Ovary (tissue), 10 donors: ENCODE measurements at places on chromosomes 7 and 10.

- DNase-seq = peak; percentile 38
Observed at GRCh38 chr10:76626386-76626785, 1011.2 kb downstream of the KCNMA1 start.

GRCh38 chr7:12052211-12052610, 158.9 kb upstream of the TMEM106B start:
- DNase-seq = no peak

DNA sequence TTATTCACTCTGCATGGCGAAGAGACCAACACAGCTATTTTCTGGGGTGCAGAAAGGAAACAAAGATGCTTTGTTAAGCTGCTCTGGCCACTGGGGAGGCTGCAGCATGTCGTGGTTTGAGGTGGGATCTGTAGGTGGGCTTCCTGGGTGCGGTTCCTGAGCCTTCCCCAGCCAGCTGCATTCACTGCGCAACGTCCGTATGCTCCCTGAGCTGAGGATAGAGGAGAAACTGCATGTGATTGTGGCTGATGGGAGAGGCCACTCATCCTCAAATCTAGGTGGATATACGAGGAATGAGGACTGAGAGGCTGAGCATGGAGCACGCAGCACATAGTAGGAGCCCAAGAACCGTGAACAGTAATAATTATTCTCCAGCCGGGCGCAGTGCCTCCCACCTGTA, 9.9 kb upstream of the DNAAF5 start:
- DNase-seq = no peak

DNA sequence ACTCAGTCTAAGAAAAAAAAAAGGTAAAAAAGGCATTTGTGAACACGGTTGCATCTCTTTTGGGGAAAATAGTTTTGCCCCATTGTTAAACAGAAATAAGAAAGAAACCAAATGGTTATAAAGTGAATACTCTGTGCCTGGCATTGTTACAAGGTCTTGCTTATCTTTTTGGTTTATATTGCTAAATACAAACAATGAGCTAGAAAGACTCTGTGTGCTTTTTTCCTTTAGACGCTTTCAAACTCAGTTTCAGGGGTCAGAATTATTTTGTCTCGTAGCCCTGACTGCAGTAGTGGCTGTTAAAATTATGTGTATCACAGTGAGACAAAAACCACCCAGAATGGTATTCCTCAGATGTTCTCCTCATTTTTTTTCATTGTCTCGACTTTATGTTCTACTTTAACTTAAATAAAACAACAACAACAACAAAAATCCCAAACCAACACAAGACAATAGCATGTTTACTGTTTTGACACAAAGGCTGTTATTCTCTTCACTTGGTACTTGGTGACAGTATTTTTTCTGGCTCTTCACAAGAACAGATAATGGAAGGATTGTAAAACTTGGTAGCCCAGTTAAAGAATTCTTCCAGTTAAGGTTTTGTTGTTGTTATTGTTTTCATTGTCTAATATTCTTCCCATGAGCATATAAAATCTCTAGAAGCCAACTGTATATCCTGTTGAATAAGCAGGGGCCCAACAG, 190.1 kb downstream of the PLXDC2 start:
- no peak for DNase-seq

- DNase-seq = peak; percentile 58
Observed at GRCh38 chr10:78211561-78212051, 177.9 kb downstream of the RPS24 start.

- DNase-seq = peak; percentile 18
Observed at GRCh38 chr7:30845426-30846135, 66.1 kb upstream of the AQP1 start.

- DNase-seq = no peak
Observed at GRCh38 chr10:34624323-34625153, 190.6 kb downstream of the PARD3 start.

- DNase-seq = no peak
Observed at GRCh38 chr7:12889391-12889790, 202.0 kb downstream of the ARL4A start.

- no peak for DNase-seq
Observed at GRCh38 chr7:139117599-139118233, 8.2 kb upstream of the ZC3HAV1 start.

DNA sequence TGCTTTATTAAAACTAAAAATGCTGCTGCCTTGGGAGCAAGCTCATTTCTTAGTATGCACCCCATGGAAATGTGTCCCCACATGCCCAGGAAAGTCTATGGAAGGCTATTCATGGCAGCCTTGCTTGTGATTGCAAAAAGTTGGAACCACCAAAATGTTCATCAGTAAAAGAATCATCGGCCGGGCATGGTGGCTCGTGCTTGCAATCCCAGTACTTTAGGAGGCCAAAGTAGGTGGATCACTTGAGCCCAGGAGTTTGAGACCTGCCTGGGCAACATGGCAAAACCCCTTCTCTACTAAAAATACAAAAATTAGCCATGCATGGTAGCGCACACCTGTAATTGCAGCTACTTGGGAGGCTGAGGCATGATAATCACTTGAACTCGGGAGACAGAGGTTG, 79.8 kb downstream of the ARHGAP22 start:
- DNase-seq = no peak

DNA sequence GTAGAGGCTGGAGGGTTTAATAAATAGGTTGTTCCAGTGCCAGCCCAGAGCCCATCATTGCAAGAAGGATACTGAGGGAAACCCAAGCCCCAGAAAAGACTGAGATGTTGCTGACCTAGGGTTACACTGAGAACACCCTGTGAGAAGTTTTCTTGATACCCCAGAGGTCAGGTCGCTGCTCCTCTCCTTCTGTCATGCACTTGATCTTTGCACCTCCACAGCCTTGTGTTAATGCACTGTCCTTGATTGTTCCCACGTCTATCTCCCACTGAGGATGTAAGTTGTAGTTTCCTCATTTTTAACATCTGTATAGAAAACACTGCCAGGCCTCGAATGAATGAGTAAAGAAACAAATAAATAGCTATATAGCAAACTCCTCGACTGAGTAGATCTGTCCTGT, 195.3 kb upstream of the AHR start:
- no peak for DNase-seq

DNA sequence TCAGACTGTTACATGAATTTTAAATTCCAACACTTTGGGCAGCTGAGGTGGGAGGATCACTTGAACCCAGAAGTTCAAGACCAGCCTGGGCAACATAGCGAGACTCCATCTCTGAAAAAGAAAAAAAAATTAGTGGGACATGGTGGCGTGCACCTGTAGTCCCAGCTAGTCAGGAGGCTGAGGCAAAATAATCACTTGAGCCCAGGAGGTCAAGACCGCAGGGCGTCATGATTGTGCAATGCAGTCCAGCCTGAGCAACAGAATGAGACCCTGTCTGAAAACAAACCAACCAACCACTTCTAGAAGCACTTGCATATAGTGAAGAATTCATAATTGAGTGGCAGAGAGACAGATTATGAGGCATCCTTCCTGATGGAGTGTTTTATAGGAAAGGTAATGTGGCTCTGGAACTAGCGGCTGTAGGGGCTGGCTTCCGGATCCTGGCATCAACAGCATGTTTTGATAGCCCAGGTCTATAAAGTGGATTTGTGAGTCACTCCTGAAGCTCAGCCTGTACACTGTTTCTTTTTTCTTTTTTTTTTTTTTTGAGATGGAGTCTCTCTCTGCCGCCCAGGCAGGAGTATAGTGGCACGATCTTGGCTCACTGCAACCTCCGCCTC, 40.3 kb upstream of the RSBN1L start:
- DNase-seq = no peak

GRCh38 chr7:138963675-138964074, 17.5 kb downstream of the KIAA1549 start:
- no peak for DNase-seq

- no peak for DNase-seq
Observed at GRCh38 chr7:26309089-26309488, 17.4 kb downstream of the SNX10 start.

DNA sequence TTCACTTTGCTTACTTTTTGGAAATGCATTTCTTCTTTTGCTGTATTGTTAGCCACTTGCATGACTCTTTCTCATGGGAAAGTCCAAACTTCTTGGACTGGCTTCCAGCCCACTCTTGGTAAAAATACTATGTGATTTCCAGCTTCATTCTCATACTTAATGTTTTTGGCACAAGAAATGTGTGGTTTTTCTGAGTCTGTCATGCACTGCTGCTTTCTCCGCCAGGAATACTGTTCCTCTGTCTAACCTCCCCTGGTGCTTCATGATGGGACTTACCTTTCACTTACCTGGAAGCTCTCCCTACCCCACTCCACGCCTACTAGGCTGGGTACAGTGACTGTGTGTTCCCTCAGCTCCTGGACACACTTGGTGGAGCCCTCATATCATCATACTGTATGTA, 18.7 kb downstream of the MGAM2 start:
- no peak for DNase-seq

GRCh38 chr7:37781156-37781555, 67.2 kb upstream of the NME8 start:
- no peak for DNase-seq

DNA sequence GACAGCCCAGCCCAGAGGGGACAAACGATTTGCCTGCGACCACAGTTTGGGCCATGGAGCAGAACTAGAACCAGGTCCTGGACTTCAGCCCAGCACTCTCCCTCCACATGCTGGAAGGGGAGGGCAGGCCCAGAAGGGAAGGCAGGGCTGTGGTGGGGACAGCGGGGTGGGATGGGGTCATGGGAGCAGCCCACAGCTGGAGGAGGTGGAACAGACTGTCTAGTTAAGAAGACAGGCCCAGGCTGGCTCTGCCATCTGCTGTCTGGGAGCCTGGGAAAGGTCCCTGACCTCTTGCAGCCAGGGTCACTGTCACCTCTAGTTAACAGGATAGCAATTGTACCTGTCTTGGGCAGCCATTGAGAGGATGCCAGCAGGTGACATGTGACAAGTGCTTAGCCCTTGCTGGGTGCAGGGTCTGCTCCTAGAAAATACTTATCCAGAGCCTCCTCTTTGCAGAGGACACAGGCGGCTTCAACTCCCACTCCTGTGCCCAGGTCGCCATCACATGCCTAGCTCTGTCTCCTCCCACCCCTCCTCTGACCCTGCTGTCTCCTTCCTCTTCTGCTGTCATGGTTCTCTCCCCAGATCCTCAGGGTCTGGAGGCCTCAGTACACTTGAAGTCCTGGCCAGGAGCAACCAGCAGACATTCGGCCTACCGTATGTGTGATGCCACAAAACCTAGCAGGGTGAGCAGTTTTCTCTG, 37.0 kb upstream of the CHST15 start:
- no peak for DNase-seq

DNA sequence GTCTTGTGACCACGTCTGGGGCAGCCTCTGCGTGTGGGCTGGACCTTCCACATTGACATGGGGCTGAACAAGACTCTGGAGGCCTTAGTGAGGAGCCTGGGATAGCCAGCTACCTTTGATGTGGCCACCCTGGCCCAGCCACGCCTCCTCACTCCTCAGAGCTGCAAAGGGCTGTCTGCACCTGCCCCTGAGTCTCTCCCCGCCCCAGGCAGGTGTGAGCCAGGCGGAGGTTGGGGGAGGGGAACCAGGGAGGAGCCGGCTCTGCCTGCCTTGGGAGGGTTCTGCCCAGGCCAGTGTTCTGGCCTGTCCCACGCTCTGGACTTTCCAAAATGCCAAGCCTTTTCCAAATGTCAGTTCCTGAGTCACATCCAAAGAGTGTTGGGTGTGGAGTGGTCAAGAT, 72.2 kb downstream of the GTF2IRD1 start:
- no peak for DNase-seq

DNA sequence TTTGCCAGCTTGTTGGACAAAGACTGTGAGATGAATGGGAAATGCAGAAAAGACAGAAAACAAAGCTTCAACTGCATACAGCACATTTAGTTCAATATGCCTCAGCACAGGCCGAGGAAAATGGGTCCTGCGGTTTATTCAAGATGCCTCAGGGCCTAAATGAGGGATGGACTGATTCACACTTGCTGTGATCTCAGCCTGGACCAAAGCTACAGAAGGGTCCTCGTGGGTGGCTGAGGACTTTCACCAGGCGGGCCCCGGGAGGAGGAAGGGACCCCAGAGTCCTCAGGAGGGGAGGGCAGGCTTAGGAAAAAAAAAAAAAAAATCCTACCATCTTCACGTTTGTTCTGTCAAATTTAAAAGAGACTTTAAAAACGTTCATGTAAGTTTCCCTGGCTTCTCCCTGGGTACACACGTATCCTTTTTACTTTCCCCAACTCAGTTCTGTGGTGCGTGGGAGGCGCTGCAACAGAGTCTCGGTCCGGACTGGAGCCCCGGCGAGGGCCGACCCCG, 624 bp upstream of the ZNF783 start:
- no peak for DNase-seq

GRCh38 chr10:30818010-30818660, 188.6 kb upstream of the LYZL2 start:
- DNase-seq = peak; percentile 50

GRCh38 chr10:58444321-58444720, 59.1 kb downstream of the TFAM start:
- DNase-seq = no peak

DNA sequence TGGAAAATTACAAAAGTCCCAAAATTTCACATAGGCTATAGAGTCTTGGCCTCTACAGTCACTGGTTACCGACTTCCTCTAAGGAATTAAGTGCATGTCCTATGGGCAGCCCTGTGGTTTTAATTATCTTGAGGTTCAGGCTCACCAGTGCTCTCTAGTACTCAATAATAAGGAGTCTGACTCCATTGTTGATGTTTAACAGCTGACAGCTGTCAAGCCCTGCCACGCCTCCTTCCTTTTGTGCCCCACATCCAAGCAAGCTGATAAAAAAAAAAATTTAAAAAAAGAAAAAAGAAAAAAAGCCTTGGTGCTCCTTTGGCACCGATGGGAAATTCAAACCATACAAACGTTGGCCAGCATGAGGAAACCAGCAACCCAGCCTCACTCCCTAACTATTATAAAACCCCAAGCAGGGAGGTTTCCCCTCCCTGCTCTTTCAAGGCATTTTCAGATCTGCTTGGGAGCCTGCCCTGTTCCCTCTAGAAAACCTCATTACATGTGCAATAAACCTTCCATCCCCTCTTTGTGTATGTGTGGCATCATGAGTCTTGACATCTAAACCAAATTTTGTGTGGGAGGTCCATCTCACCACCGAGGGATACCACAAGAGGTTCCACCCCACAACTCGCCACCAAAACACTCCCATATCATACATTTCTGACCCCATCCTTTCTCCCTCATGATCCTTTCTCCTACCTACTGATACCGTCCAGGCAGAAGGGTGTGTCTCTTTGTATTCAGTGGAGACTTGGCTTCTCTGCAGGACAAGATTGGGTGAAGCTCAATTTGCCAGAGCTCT, 70.9 kb upstream of the CCDC71L start:
- no peak for DNase-seq

- no peak for DNase-seq
Observed at GRCh38 chr7:21338728-21339164, 89.1 kb upstream of the SP4 start.

DNA sequence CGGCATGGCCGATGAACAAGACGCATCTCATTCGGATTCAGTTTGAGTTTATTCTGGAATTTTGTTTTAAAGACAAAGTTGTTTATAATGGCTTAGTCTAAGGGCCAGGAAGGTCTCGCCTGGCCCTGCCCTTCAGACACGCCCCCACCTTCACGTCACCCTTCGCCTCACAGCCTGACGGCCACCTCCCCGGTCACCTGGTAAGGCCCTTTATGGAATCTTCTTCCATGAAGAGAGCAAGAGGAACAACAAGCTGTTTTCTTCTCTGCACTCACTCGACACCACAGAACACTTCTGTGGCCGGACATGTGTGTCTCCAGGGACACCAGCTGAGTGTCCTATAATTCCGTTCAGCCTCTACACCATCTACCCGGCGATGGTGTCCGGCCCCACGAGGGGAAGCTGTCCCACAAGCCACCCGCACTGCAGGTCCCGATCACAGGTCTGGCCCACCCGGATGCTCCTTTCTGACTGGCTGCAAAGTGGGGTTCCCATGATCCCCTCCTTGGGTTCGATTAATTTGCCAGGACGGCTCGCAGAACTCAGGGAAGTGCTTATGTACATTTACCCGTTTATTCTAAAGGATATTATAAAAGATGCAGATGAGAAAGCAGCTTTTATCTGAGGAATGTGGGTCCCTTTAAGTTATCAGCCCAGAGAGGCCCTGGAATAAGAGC, 17.4 kb upstream of the KNDC1 start:
- DNase-seq = no peak
